ENCODE measurements at places on chromosomes 1 and 21.

GRCh38 chr1:116178837-116179236 is 67.6 kb downstream of the MAB21L3 start:
- no peak for DNase-seq

- no peak for DNase-seq
These were observed 53.5 kb upstream of the CLDN14 start for GRCh38 chr21:36533468-36533848.

GRCh38 chr1:94970783-94971182 is 43.9 kb upstream of the CNN3 start:
- no peak for DNase-seq

GRCh38 chr1:171460018-171460620 is 25.2 kb upstream of the PRRC2C start:
- no peak for DNase-seq

Measured in activated CD8-positive, alpha-beta T cell treated with anti-CD3 and anti-CD28 coated beads, Interleukin-2, amount 10 ng/mL, durations not matched to agents 7 days and 5 days (primary cell).